ENCODE measurements at places on chromosomes 7 and 10.

DNA sequence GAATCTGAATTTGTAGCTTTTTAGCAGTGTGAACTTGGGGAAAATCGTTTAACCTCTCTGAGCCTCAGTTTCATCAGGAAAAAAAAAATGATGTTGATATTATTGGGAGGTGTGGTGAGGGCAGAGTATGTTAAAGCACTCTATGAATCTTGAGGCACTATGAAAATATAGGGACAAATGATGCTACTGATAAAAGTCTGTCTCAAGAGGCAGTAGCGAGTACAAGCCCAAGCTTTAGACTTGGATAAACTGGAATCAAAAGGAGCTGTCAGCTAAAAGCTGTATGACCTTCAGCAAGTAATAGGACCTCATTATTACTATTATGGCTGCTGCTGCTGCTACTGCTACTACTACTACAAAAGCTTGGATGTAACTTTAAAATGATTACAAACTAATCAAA is 8.4 kb downstream of the ZNF277 start:
- DNase-seq: no peak

DNA sequence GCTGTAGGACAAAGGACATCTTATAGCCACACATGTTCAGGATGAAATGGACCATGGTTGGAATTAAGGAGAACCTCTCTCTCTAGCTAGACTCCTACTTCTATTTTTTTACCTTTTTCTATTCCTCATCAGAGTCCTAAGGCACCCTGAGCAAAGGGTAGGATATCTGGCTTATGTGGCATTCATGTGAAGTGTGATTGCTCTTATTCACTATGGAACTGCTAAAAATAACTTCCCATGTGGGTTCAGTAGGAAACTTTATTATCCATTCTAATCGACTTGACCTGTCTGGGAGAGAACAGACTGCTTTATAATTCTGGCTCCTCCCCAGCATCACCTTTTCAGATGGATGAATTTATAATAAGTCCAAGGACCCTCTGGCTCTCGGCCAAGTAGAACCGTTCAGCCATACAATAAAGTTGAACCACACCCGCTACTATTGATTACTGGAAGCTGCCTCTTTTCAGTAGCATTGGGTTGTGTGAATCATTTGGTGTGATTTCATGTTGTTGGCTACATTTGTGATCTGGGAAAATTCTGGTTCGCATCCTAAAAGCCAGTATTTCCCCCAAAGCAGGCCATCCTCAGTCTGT is 117.5 kb downstream of the NRF1 start:
- no peak for DNase-seq

DNA sequence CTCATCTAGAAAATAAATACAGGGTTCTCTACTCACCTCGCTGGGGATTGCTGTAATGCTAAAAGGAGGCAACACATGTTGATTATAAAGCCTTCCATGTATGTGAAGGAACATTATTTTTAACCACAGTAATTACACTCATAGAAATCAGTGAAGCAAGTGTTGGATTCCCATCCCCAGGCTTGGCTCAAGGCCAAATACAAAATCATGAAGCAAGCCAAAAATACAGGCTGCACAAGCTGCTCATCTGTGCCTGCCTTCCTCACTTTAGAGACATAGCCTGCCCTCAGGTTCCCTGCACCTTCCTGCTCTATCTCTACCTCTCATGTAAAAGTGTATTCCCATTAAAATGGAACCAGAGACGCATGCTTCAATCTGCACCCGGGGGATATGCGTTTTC is 1077.1 kb upstream of the C7orf33 start:
- DNase-seq: no peak

DNA sequence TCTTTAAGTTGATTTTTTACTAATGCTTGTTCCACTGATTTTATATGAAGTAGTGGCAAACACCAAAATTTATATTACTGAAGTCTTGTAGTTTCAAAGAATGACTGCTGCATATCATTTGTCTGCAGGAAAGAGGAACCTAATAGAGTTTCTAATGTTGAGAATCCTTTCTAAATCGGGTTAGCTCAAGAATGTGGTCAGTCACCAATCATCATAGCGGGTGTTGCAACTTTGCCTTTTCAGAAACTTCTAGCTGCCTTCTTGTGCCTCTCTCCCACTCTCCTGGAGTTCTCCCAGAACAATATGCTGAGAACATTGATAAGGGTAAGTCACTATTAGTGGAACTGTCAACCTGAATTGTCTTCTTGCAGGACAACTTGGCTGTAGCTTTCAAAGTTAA is 524.8 kb upstream of the SORCS1 start:
- no peak for DNase-seq

DNA sequence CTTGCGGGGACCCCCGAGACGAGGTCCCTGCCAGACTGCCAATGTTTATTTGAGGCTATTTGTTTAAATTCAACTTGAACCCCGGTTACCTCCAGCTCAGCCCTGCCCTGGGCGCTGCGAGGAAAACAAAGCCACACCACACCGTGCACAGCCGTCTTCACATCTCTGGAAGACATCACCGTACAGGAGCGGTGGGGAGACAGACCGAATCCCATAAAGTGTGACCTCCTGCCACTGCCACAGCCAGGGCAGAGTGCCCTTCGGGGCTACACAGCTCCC is 40.0 kb downstream of the PRKAG2 start:
- DNase-seq: no peak

- DNase-seq: no peak
These were observed 16.7 kb downstream of the LIPF start for GRCh38 chr10:88680958-88681357.
